Germinal center (tissue), 1 donor: ENCODE measurements at places on chromosomes 16 and 17.

DNA sequence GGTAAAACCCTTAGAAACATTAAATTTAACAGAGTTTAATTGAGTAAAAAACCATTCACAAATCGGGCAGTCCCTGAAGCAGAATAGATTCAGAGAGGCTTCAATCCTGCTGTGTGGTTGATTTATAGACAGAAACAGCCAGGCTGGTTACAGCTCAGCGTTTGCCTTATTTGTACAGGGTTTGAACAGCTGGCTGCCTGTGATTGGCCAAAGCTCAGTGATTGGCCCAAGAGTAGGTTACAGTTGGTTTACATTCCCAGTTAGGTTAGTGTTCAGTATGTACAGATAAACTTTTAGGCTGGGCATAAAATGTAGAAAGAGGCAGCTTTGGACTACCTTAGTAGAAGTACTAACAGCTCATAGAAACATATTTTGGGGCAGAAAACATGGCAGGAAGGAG, 210.4 kb upstream of the ELAC2 start:
- DNase-seq: no peak

GRCh38 chr17:58354541-58355216, 2.7 kb upstream of the SUPT4H1 start:
- DNase-seq: no peak

DNA sequence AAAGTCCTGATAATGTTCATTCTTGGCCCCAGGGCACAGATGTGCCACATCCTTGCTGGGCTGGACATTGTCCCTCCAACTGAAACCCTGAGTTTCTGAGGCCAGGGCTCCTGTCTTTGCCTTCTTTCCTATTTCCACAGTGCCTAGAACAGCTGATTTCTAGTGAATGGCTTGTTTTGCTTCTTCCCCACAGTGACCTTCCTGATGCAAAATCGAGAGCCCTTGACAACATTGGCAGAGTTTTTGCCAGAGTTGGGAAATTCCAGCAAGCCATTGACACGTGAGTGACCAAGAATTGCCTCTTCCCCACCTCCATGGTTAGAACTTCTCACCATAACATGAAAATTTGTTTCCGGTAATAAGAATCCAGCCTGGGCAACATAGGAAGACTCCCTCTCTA, 14.5 kb downstream of the ODAD4 start:
- DNase-seq: no peak

DNA sequence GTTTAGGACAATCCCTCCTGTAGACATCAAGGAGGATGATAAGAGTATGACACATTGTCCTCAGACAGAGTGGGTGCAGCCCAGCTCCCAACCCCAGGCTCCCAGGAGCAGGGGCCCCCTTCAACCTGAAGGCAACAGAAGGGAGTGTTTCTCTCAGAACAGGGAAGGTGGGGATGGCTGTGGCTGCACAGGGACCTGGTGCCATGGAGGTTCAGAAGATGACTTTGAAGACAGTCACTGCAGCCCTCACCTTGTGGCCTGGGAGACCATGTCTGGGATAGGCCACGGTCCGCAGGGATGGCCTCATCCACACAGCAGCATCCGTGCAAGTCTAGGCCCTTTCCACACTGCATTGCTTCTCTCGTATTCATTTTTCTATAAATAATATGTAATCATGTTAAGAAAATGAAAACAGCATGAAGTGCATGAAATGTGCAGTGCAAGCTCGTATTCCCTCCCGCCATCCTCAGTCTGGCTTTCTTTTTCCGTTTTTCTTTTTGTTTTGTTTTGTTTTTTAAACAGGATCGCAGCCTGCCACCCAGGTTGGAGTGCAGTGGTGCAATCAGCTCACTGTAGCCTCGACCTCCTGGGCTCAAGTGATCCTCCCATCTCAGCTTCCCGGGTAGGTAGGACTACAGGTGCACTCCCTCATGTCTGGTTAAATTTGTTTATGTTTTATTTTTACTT, 71.1 kb downstream of the METRNL start:
- no peak for DNase-seq

DNA sequence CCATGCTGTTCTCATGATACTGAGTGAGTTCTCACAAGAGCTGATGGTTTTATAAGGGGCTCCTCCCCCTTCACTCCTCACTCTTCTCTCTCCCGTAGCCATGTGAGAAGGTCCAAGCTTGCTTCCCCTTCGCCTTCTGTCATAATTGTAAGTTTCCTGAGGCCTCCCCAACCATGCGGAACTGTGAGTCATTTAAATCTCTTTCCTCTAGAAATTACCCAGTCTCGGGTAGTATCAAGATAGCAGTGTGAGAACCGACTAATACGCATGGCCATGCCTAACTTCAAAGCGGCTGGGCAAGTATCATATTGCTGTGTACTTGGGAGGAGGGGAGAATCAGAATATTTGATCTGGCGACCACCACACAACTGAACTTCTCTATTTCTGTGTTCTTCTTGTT, 88.3 kb downstream of the PRKCB start:
- DNase-seq: no peak

DNA sequence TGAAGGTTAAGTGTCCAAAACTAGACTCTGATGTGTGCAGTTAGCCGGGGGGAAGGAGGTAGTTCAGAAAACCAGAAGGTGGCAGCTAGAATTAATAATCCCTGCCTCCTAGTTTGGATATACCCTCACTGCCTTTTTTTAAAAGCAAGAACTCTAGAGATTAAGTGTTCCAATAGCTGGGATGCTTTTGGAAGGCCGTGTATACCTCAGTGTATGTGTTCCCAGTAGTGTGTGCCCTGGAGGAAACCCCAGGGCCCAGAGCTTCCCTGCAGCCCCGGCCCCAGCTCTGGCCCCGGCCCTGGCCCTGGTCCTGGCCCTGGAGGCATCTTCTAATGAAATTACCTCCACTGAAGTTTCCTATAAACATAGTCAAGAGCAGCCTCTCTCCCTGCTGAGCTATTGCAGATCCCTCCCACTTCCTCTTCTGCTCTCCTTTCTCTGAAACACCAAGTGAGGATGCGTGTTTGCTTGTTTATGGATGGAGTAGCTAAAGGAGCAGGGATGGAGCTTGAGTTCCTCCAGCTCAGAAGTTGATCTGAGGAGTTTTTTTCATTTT, 130.7 kb downstream of the PRKCA start:
- DNase-seq: no peak

DNA sequence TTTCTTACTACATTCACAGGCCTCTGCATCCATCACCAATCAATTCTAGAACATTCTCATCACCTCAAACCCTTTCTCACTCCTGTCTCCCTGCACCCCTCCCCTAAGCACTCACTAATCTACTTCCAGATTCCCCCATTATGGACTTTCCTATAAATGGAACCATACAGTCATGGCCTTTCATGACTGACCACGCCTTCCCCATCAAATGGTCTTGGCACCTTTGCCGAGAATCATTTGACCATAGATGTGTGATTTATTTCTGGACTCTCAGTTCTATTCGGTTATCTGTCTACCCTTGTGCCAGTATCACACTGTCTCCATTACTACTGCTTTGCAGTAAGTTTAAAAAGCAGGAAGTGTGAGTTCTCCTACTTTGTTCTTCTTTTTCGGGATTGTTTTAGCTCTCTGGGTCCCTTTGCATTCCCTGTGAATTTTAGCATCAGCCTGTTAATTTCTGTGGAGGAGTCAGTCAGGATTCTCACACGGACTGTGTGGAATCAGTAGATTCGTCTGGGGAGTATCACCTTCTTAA, 27.5 kb downstream of the GTF3C1 start:
- DNase-seq: no peak

- DNase-seq: no peak
Measured at GRCh38 chr17:34095106-34095505, 160.0 kb upstream of the CCL2 start.

- no peak for DNase-seq
Measured at GRCh38 chr16:84367750-84368307, 509 bp upstream of the ATP2C2 start.

- no peak for DNase-seq
Measured at GRCh38 chr17:65301184-65301583, 164.0 kb downstream of the RGS9 start.

DNA sequence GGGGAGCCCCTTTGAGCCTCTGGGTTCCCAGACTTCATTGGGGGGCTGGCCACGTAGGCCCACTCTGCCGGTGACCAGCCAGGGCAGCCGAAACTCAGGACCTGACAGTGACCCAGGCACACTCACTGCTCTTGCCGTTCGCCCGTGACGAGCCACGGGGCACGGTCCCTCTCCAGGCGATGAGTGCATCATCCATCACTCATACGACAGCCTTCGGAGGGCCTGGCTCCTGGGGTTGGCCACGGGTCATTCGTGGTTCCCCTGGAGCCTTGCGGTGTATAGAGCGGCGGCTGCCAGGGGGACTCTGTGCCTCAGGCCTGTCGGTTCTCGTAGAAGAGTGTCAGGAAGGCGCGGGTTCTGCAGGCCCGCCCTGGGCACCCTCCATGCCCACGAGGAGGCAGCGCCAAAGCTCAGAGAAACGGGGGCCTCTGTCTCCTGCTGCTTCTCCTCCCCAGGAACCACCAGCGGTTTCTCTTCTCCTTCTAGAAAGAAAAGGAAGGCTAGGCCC, 11.2 kb upstream of the NUDT16L1 start:
- DNase-seq: no peak

- DNase-seq: no peak
Measured at GRCh38 chr16:19680881-19681340, 37.1 kb downstream of the KNOP1 start.

DNA sequence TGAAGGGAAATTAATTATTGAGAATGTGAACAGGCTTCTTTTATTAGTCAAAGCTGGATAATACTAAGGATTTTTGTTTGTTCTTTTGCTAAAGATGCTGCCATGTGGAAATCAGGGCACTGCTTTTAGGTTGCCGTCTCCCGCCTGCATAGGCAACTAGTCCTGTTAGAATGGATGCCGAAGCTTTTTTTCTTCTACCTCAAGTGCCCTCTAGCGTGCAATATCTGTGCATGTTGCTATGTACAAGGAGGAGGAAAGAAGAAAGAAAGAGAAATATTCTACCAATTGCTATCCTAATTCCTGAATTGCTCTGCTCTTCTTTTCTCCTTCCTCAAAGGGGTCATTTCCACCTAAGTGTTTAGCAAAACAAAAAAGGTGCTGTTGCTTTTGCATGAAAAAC, 5.2 kb upstream of the CDH8 start:
- DNase-seq: no peak

DNA sequence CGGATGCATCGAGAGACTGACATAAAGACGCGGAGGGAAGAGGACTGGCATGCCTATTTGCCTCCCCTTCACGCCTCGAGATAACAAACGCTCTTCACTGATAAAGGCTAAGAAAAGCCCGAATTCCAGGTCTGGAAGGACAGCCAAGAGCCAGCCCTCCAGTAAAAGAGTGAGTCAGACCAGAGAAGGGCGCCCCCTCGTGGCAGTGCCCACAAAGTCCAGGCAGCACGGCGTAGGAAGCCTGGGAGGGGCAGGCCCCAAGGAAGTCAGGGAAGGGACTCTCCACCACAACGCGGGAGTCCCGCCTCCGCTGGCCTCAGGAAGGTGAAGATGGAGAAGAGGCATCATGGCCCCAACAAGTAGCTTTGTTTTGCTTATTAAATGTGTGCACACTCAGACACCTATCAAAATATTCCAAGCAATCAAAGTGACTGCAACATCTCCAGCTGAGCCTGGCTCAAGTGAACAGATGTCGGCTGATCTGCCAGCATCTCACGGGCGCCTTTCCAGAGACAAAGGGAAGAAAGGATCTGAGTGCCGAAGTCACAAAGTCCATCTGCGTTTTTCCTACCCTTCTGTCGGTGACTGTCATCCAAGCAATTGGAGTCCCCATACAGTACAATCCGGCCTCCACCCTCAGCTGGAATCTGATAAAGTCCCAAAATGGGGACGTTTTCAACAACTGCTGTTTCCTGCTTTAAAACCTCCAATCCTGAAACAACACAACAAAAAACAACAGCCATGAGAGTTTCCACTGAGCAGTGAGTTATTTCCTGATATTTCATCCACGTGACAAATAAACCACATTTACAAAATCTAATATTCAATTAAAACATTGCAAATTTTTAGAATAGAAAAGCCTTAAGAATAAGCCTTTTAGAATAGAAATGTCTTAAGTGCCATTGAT, 20.4 kb upstream of the SLC38A8 start:
- peak; percentile 50 for DNase-seq

- no peak for DNase-seq
Measured at GRCh38 chr17:78922816-78923498, 2.2 kb downstream of the TIMP2 start.

DNA sequence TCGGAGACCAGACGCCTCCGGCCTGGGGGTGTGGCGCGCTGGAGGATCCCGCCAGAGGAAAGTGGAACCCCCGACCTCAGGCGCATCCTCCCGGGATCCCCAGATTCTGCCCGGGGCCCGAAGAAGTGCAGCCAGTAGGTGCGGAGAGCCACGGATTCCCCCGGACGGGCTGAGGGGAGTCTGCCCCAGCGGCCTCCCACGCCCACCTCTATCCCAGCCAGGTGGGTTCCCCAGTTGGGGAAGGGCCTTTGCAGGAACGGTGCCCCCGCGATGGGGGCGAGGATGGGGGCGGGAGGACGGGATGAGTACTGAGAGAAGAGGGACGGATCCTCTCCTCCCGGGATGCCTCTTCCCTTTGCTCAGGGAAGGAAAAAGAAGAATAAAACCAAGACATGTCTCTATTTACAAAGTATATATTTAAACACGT, 5.1 kb downstream of the CBX8 start:
- no peak for DNase-seq

DNA sequence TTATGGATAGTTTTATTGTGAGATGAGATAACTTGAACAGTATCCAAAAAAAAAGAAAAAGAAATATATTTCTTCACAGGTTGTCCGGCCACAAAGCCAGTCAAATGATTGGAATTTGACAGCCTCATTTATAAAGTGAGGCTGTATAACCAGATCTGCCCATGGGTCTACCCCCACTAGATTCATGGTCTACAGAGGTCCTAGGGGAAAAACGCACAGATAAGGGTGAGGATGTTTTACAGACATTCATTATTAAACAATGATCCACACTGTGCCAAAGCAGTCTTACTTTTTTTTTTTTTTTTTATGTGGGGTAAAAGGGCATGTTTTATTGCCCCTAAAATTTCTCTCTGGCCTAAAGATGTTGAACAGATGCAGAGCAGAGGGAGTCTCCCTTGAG, 1503.0 kb upstream of the CDH8 start:
- DNase-seq: no peak

- DNase-seq: no peak
Measured at GRCh38 chr17:43609613-43610385, 51.9 kb downstream of the MEOX1 start.

GRCh38 chr16:81514041-81514559, 69.5 kb downstream of the CMIP start:
- DNase-seq: peak; percentile 71

GRCh38 chr16:83771306-83771942, 36.4 kb upstream of the HSBP1 start:
- DNase-seq: no peak
